ENCODE measurements at places on chromosomes 4 and X. TPM values are rescaled to one million over a fixed set of nuclear protein-coding genes. Genes with fewer than 3 reads are reported as not detected.

Gene XAGE5
- not detected for total RNA-seq

Gene CMC4
- 14.3 TPM for total RNA-seq

Gene PAGE1
- not detected for total RNA-seq

Gene MAGIX
- total RNA-seq = 4.2 TPM

Gene KLB
- 0.07 TPM for total RNA-seq

Gene PPP1R3F
- 8.5 TPM for total RNA-seq
